ENCODE measurements at places on chromosomes 5 and 9.

GRCh38 chr9:97311798-97312500 is 4.5 kb downstream of the CCDC180 start:
- DNase-seq: no peak

DNA sequence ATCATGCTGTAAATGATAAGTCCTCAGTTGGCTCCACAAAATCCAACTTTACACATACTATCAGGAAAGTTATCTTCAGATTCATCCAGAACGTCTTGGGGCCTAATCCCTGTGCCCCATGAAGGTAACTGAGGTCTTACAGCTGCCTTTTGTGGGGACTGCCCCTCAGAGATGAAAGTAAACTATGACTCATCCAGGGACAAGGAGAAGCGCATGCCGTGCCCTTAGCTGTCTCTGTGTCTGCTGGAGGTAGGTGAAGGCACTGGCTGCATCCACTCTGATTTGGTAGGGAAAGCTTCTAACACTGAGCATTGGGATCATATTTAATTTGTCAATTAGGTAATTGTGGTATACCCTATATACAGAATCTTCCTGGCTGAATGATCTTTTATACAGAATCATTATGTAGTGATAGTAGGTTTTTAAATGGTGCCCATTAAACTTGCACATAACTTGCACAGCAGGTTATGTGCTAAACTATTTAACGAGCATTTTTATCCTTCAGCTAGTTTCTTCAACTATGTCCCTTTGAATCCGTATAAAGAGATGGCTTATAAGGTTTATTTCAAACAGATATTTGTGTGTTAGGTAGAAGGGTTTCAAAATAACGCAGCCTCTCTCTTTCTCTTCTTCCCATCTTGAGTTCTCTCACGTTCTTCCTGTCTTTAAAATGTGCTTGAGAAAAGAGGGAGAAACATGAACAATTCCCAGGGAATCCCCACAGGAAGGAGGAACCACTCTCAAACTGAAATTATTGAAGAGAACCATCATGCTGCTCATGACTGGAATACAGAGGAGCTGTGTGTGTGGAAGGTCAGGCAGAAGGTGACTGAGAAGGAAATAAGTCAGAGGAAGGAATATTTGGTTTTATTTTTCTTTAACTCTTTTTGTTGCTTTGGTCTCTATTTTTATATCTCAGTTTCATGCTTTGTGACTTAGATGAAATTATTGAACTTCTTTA is 250.9 kb downstream of the CD180 start:
- DNase-seq: no peak

DNA sequence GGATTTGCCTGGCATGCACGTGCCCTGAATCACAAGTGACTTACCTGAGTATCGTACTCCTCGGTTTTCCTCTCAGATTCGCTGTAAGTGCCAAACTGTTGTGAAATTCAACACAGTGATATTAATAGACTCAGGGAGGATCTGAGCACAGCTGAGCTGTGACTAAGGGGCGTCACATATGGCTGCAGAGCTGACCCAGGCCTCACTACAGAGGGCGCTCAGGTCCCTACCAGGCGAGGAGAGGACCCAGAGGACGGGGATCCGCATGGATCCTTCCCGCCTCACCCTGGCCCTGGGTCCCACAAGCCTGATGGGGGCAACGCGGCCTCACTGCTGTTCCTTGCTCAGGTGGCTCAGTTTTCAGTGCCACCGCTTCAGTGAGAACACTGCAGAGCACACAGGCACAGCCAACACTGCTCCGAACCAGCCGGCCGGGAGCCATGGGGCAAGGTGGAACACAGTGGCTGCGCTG is 20.1 kb downstream of the CLPTM1L start:
- no peak for DNase-seq

GRCh38 chr5:153714798-153715197 is 224.3 kb downstream of the GRIA1 start:
- DNase-seq: no peak

DNA sequence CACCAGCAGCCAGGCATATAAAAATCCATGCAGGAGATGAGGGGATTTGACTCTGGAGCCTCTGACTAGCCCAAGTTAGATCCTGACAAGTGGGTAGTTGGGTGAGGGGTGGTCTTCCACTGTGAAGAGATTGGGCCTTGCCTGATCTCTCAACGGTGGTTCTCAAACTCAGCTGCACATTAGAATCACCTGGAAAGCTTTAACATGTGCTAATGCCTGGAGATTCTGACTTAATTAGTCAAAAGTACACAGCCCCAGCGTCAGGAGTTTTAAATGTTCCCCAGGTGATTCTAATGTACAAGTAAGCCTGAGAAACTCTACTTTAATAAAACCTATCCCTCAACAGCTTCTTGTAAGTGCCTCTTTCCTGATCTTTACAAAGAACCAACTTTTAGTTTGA is 57.5 kb downstream of the GCNT4 start:
- no peak for DNase-seq
